ENCODE measurements at places on chromosomes 5 and 9. TPM values are rescaled to one million over a fixed set of nuclear protein-coding genes. Genes with fewer than 3 reads are reported as not detected.

CNTFR gene
- total RNA-seq = 124 TPM

ROR2 gene
- 0.15 TPM for total RNA-seq

DNA sequence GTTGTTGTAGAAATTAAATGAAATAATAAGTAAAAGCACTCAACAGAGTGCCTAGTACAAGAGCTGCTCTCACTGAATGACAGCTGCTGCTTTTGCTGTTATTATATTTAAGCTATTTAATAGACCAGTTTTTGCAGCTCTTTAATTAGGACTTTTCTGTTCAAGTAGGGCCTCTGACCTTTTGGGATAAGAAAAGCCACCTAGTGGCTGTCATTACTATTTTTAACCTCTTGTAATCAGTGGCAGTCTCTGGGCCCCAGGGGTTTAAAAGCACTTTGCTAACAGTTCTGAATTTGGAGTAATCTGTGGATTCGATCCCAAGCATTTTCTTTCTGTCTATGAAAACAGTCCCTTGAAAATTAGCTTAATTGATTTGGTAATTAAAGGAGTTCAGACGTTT is 121.1 kb downstream of the NUDT12 start:
- DNase-seq = no peak

- DNase-seq = no peak
Observed at GRCh38 chr9:123373447-123373923, 17.5 kb downstream of the CRB2 start.

DNA sequence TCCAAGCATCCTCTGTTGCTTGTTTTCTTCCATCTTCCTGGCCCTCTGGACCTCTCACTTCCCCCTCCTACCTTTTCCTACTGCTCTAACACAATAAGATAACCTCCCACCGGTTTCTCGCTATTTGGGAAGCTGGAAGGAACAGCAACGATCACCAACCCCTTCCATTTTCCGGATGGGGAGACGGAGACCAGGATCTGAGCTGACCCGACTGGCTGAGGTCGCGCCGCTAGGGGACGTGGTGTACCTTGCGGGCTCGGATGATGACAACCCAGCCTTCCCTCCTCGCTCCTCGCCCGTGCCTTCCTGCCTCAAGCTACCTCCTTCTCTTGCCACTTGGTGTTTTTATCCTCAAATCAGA is 1.9 kb downstream of the LPAR1 start:
- DNase-seq = peak; percentile 52
